ENCODE measurements at places on chromosomes 5 and 9.

- peak; percentile 29 for DNase-seq
Measured at GRCh38 chr5:35651002-35651756, 33.5 kb downstream of the SPEF2 start.

GRCh38 chr5:150489360-150490295 lies 18.3 kb upstream of the NDST1 start:
- DNase-seq, result no peak

DNA sequence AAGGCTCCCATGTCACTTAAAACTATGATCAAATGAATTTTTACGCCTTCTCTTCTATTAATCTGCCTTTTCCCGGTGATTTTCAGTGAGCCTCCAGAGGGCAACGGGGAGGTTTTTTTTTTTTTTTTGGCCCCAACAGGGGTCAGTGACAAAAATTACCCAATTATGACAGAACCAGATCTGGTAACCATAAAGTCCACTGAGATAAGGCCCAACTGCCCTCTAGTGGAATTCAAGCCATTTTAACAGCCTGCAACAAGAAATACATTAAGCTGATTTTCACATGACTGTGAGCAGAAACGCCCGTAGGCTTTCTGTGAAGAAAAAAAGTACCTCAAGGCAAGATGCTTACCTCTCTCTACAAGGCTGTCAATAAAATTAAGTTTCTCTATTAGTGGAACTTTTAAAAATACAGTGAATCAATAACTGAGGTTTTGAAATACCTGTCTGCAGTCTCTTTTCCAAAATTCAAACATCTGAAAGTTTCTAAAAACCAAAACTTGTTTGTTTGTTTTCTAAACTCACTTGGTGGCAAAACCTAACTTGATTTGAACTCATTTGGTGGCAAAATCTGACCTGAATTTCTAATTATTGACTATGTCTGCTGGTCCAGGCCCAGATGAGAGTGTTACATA lies 49.7 kb upstream of the FST start:
- DNase-seq, result no peak

DNA sequence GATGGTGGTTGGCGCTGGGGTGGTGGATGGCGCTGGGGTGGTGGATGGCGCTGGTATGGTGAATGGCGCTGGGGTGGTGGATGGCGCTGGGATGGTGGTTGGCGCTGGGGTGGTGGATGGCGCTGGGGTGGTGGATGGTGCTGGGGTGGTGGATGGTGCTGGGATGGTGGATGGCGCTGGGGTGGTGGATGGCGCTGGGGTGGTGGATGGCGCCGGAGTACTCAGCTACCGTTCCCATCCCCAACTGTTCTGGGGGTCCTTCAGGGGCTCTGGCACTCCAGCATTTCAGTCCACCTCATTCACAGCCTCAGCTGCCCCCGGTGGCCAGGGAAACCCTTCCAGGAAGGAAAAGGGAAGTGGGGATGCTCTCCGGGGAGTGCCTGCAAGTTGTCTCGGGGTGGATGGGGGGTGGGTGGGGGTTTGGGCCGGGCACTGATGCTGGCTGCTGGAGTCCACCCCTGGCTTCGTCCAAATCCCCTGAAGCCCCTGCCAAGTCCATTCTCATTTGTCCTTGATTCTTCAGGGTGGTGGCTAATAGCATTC lies 147.3 kb upstream of the COL5A1 start:
- DNase-seq, result no peak

GRCh38 chr5:163544836-163545235 lies 39.4 kb downstream of the MAT2B start:
- DNase-seq, result no peak

- no peak for DNase-seq
Measured at GRCh38 chr5:6632324-6632887, 438 bp downstream of the NSUN2 start.

DNA sequence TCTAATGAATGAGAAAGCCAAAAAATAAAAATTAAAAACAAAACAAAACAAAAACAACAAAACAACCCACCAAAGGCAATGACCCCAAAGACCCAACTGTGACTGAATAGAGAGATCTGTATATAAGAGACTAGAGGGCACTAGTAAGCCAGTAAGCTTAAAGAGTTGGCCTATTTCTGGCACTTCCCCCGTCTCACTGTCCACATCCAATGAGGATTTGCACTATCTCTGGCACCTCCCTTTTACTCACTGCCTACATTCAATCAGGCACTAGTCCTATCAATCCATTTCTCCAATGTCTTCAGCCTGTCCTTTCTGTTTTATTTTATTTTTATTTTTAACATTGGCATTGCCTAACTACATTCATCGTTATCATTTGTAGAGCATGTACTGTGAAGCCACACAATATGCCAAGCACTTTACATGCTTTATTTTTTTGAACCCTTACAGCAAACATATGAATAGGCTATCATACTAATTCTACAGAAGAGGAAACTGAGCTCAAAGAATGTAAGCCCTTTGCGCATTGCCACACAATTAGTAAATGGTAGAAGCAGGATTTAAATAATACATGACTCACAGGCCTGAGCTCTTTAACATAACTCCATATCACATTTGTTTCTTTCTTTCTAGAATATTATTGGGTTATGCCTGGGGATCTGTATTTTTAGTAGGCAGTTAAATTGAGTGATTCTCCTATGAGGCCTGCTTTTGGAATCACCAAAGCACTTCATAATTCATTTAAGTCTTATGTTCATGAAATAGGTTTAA lies 70.0 kb downstream of the C6 start:
- no peak for DNase-seq

GRCh38 chr9:37676411-37676830 lies 25.7 kb downstream of the FRMPD1 start:
- no peak for DNase-seq

GRCh38 chr5:56918054-56918453 lies 8.7 kb downstream of the SETD9 start:
- DNase-seq, result no peak

- peak; percentile 5 for DNase-seq
Measured at GRCh38 chr9:133889584-133890301, 102.4 kb downstream of the VAV2 start.

GRCh38 chr5:32928761-32929160 lies 217.6 kb downstream of the NPR3 start:
- no peak for DNase-seq

DNA sequence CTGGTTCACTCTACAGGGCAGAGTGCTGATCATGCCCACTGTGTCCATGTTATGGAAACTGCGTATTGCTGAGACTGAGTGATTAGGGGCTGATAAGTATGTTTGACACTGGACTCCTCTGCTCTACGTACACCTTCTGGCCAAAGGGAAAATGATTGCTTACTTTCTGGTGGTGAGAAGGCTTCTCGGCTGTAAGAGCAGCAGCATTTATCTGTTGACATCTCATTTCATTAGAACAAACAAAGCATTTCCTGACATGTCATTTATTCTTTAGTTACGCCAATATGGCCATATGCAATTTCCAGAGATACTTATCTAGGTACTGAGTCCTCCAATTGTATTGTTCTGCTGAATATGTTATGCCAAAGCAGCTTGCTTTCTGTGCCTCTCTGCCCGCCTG lies 5.6 kb downstream of the FAXDC2 start:
- DNase-seq, result no peak

DNA sequence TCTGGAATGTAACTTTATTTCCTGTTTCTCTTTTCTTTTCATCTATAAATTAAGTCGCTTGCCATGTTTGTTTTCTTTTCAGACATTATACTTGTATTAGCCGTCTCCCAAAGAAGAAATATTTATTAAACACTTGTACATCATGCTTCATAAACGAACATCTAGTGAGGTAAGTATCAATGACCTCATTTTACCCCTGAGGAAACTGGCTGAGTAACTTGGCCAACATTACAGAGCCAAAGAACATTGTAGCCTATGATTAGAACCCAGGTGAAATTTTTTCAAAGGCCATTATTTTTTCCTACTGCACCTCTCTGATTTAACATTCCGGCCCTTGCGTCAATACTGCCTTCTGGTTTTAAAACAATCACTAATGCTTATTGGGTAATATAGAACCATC lies 4.2 kb downstream of the FREM1 start:
- no peak for DNase-seq

GRCh38 chr9:119938871-119939270 lies 569.6 kb upstream of the BRINP1 start:
- DNase-seq, result no peak

DNA sequence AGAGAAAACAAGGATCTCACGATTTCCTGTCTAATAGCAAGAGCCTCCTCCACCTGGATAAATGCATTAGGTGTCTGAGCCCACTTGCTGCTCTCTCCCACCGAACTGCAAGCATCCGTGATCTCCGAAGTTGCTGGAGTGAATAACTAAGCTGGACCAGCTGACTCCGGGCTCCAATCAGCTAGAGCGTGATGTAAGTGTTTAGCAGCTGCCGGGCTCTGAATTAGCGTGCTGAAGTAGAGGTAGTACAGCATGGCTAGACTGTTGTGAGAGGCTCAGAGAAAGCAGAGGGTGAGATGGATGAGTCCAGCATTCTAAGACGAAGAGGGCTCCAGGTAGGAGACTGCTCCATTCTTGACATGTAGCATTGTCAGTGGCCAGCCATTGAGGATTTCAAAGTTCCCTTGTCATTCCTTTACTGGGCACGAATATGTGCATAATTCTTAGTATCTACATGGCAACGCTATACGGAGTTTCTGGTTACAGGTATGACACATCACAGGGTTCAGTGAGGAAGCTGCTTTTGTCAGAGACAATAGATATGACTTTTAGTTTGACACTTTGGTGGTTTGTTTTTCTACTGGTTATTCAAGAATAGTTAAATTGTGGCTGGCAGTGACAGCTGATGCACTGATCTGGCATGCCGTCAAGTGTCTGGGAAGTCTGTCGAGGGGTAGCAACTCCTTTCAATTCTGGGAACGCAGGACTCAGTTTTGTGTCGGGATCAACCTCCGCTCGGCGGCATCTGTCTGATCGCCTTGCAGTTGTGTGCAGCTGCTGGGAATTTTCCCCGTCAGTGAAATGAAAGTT lies 232.6 kb downstream of the MAST4 start:
- DNase-seq, result no peak

DNA sequence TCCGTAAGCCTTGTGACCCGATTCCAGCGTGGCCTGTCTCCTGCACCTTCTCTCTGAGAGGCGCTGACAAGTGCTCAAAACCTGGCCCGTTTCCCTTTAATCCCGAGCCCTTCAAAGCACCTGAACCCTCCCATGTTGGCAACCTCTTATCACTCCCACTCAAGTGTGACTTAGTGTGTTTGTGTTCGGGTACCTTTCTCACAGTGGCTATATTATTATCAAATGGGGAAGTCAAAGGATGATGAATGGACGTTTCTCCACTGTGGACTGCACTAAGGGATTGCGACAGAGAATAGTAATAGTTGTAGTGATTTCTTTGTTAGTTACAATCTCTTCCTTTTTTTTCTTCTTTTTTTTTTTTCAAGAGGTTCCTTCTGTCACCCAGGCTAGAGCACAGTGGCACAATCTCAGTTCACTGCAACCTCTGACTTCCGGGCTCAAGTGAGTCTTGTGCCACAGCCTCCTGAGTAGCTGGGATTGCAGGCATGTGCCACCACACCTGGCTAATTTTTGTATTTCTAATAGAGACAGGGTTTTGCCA lies 65.4 kb upstream of the TNFSF8 start:
- DNase-seq, result no peak

GRCh38 chr9:133700819-133701320 lies 37.3 kb downstream of the SARDH start:
- no peak for DNase-seq

DNA sequence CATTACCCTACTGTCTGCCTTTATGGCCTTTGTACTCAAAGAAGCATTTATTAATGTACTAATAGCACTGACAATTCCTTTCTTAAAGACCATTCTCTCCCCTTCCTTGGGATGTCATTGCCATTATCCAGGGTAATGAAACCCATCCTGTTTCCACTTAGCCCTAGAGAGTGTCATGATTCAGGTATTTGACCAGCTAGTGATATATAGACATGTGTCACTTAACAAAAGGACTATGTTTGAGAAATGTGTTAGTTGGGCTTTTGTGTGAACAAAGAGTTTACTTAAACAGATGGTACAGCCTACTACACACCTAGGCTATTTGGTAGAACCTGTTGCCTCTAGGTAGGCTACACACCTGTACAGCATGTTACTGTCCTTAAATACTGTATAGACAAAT lies 2.0 kb downstream of the ATP6V0E1 start:
- DNase-seq, result no peak

- no peak for DNase-seq
Measured at GRCh38 chr9:114603248-114603647, 7.8 kb upstream of the TMEM268 start.

GRCh38 chr5:138770977-138771376 lies 17.8 kb downstream of the CTNNA1 start:
- DNase-seq, result no peak

GRCh38 chr9:19643875-19644274 lies 145.0 kb downstream of the SLC24A2 start:
- no peak for DNase-seq

DNA sequence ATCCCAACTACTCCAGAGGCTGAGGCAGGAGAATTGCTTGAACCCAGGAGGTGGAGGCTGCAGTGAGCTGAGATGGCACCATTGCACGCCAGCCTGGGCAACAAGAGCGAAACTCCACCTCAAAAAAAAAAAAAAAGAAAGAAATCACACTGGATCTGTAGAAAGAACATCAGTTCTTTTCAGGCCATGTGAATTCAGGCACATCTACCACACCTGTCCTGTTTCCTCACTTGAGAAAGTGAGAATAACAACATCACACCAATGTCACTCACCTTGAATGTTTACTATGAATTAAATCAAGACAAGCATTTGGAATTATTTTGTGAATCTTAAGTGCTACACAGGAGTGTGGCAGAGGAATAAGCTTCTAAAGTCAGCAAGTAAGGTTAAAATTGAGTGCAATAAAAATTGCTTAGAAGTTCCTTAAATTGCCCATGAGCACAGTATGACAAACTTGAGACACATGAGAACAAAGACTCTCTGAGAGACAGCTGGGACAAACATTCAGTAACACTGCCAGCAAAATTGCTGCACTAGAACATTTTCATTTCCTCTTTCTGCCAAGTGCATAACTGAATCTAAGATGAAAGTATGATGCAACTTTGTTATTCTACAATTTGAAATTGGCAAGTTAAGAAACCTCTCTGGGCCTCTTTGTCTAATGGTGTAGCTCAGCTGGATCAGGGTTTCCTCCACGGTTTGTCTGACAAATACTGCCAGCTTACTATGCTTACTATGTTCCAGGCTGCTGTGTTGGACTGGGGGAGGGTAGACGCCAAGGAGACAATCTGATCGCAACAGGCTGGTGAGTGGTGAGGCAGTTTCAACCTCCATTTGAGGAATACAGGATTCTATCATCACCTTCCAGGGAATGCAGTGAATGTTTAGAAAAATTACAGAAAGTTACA lies 1.9 kb upstream of the RIC1 start:
- DNase-seq, result peak; percentile 57

All from GM04504 (cell line).